Glomerular endothelial cell (primary cell): ENCODE measurements at places on chromosomes 1 and 21. TPM values are rescaled to one million over a fixed set of nuclear protein-coding genes. Genes with fewer than 3 reads are reported as not detected.

The FOXD3 gene
- total RNA-seq: not detected in 2 replicates

The GPR161 gene
- 19.9 and 24.2 TPM in 2 replicates for total RNA-seq

GRCh38 chr1:45767035-45767434 lies 16.6 kb upstream of the IPP start:
- no peak for DNase-seq

The FNBP1L gene
- 62.7 and 83.0 TPM in 2 replicates for total RNA-seq

GRCh38 chr1:8847990-8848389 lies 30.5 kb downstream of the ENO1 start:
- DNase-seq: no peak

- DNase-seq: no peak
Measured at GRCh38 chr21:41611966-41612606, 104.1 kb upstream of the TMPRSS2 start.

The THEM5 gene
- total RNA-seq: not detected in 2 replicates
